ENCODE measurements at places on chromosomes 6 and 20.

- DNase-seq, result no peak
Measured at GRCh38 chr6:158516098-158516497, 43.8 kb upstream of the TMEM181 start.

DNA sequence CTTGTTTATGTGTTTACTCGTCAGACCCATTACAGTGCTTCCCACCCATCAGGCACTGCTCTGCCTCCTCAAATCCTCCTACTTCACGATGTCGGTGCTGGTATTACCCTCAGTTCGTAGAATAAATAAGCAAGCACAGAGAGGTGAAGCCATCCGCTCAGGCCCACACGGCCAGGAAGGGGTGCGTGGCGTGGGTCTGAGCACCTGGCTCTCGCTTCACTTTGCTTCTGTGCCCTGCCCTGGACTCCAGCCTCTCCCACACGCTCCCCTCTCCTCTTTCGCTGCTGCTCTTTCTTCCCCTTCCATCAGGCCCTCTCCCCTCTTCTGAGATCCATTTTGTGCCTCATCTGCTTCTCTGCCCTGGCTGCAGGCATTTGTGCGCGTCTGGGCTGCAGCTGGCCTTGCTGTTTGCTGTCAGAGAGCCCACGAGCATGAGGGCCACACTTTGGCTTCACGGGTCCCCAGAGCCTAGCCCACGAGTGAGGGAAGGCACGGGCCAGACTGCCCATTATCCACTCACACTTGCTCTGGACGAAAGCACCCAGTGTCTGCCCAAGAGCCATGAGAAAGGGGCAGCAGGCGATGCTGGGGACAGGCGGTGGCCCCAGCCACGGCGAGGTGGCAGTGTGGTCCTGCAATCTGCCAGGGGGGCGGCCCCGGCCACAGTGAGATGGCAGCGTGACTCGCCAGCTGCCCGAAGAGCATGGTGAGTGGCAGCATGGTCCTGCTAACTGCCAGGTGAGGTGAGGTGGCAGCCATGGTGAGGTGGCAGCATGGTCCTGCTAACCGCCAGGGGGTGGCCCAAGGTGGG lies 96.2 kb upstream of the MPC1 start:
- no peak for DNase-seq

GRCh38 chr6:165987483-165988301 lies 180.0 kb downstream of the TBXT start:
- no peak for DNase-seq

GRCh38 chr6:22896696-22897095 lies 327.3 kb downstream of the HDGFL1 start:
- no peak for DNase-seq

DNA sequence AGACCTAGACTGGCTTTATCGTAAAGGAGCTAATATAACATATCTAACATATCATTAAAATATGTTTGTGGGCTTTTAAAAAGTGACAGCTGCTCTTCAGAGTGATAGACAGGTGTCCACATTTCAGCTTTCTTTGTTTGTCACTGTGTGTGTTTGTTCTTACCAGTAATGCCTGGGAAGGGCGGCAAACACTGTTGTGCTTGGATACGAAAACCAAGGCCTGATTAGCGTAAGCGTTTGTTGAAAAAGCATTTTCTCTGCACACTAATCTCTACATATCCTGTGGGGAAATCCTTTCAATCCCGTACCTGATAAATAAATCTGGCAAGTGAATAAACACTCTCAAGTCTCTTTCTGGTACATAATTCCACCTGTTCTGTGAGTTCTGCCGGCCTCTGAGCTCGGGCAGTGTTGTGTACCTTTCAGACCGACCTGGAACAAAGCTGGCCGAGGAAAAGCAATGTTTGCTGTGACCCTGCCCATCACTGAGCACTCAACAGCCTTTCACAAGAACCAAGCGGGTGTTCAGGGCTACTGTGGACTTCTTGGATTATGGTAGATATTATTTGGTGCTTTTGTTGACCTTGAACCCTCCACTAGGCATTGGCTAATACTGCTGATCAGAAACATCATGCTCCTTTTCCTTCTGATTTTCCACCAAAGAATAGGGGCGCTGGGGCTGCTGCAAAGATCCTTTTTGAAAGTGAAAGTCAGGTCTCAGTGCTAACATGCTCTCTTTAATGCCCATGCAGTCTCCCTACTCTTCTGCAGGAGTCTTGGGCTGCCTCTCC lies 100.4 kb downstream of the CD83 start:
- DNase-seq, result no peak

GRCh38 chr20:17849901-17850683 lies 118.5 kb downstream of the SNX5 start:
- no peak for DNase-seq

- no peak for DNase-seq
Measured at GRCh38 chr6:107841275-107841670, 17.2 kb upstream of the SCML4 start.

- DNase-seq, result no peak
Measured at GRCh38 chr6:16649241-16649640, 112.0 kb downstream of the ATXN1 start.

- peak; percentile 41 for DNase-seq
Measured at GRCh38 chr20:41029150-41029901, 704 bp downstream of the TOP1 start.

DNA sequence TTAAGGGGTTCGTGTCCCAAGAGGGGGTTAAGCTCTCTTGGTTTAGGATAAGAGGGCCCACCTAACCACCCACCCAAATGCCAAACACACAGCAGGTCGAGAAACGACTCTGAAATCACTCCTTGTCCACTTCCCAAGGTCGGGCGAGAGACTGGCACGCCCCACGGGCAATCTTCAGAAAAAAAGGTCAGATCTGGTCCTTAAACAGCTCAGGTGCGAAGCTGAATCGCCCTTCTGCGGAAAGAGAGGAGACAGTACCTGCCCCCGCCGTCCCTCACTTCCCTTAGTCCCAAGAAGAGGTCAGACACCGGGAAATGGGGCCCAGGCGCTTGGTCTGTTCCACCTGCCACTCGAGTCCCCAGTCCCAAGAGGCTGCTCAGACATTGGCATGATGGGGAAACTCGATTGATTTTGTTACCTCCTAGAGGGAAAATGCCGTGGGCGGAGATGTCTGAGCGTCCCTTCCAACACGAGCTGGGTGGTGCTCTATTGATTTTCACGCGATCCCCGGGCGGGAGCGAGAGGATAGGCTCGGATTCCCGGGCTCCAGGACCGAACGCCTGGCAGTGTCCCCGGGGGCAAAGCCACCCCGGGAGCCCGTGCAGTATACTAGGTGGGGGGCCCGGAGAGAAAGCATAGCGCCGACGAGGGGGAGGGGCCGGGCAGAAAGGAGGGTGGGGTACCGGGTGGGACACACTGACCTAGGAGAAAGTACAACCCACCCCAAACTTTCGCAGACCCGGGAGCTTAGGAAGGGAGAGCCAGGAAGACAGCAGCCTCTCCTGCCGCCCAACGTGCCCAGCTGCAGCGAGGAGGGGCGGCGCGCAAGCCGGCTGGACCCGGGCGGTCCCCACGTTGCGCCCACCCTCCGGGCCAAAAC lies 1.1 kb upstream of the SAMD5 start:
- DNase-seq, result no peak

GRCh38 chr6:10425176-10425974 lies 10.5 kb upstream of the TFAP2A start:
- no peak for DNase-seq

DNA sequence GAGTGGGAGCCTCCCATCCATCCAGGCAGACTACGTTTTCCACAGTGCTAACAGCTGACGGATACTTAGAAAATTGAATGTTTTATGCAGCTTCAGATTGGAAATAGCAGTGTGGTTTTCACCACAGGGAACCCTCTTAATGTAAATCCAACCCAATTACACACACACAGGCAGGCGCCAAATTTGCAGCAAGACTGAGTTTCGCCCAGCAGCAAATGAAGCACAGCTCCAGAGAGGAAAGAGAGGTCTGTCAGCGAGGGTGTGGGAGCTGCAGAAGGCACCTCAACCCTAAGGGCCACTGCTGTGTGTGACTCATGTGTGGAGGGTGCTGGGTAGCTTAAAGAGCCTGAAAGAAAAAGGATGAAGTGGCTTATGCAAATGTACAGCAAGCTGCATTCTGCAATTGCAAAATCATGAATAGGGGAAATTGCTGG lies 365.7 kb downstream of the MAFB start:
- DNase-seq, result no peak

- DNase-seq, result no peak
Measured at GRCh38 chr6:70820778-70821177, 136.1 kb downstream of the B3GAT2 start.

- peak; percentile 62 for DNase-seq
Measured at GRCh38 chr6:28880894-28881780, 42.6 kb downstream of the TRIM27 start.

GRCh38 chr6:47203266-47203937 lies 106.3 kb downstream of the TNFRSF21 start:
- peak; percentile 21 for DNase-seq

DNA sequence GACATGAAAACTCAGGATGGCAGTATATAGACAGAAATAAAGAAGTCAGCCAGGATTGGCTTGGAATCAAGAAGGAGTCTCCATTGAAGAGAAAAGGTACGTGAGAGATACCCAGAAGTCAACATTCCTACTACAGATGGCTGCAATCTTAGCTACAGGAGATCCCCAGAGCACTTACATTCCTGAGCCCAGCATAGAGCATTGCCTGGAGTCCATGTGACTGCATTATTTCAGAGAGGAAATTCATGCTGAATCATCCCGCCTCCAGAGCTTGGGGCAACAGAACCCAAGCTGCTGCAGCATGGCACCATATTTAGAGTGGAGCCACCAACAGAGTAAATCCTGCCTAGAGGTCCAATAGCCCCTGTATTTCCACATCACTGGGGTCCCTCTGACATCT lies 125.0 kb upstream of the GRIK2 start:
- no peak for DNase-seq

DNA sequence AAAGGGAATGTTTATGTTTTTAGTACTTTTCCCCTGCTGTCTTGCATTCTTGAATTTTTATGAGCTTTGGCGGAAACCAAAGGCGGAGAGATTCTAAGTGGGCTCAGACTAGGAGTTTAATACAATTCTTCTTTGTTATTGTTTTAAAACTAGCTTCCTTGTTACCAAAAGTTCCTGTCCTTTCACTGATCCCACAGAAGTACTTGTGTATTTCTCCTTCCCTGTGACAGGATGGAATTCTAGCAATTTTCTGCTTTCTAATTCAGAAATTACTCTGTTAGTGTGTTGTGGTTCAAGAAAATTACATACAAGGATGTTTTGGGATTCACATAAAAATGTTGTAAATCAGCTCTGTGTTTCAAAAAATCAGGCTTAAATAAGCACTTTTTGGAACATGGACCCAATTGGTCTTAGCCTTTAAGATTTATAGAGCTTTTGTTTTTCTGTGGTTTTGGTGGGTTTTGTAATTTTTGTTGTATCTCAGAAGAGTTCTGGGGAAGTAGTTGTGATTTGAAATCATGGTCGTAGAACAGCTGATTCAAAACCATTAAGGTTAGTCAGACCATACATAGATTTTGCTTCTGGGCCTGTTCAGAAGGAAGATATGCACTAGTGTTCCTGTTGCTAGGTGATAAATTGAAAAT lies 17.6 kb upstream of the CTAGE9 start:
- DNase-seq, result no peak

DNA sequence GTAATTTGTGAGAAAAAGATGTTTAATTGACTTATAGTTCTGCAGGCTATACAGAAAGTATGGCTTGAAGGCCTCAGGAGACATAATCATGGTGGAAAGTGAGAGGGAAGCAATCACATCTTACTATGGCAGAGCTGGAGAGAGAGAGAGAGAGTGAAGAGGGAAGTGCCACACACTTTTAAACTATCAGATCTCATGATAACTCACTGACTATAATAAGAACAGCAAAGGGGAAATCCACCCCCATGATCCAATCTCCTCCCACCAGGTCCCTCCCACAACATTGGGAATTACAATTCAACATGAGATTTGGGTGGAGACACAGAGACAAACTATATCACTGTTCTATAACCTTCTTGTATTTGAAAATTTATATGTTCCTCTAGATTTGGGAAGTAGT lies 117.2 kb upstream of the BMP5 start:
- no peak for DNase-seq

DNA sequence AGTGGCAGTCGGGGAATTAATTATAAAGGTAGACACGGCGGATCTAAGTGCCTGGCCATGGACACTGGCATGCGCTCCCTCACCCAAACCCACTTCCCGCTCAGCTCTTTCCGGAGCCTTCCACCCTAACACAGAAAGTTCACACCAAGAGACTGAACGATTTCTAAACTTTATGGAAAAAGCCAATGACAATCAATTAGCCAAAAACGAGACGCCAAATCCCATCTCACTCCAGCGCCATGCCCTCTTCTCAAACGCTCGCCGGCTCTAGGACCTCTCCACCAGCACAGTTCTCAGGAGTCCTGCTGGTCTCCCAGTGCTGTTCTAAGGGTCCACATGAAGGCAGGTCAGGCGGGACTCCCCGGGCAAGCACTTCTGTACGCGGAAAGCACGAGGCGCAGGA lies 641 bp downstream of the SF3B5 start:
- no peak for DNase-seq

GRCh38 chr6:8108031-8108660 lies 5.8 kb upstream of the EEF1E1 start:
- DNase-seq, result no peak

GRCh38 chr6:70375166-70375565 lies 38.1 kb upstream of the FAM135A start:
- DNase-seq, result no peak

DNA sequence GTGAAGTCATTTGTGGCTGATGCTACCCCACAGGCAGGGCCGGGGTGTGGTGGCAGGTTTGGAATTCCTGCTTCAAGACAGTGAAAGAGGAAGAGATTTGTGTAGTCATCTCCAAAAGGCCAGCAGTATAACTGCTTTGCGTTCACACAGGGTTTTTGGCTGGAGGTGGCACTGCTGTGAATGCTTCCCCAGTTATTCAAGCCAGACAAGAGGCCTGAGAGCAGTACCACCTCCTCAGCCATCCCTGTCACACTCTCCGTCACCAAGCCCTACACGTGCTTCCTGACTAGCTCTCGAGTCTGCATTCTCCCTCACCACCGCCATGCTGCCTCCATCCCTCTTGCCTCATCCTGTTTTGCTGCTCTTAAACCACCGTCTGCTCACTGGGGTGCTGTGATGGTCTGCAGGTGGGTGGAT lies 23.9 kb downstream of the ARMC2 start:
- DNase-seq, result no peak

- peak; percentile 62 for DNase-seq
Measured at GRCh38 chr6:111482188-111482958, 645 bp downstream of the REV3L start.

DNA sequence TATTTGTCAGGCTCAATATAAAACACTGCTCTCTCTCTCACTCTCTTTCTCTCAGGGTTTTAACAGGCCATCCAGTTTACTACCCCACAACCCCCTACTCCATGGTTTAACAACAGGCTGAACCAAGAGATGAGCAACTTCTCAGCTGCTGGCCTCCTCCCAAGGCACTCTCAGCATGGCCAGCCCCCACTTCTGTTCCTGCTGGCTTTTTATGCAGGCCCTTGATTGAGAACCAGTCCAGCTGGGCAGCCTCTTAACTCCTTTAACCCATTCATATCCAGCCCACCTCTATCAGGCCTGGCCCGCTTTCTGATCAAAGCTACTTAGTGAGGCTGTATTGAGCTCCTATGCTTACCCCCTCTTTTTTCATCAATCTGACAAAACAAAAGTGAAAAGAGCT lies 346.8 kb upstream of the POU3F2 start:
- DNase-seq, result no peak

Measured in naive thymus-derived CD4-positive, alpha-beta T cell (primary cell).